ENCODE measurements at places on chromosomes 1 and 21.

DNA sequence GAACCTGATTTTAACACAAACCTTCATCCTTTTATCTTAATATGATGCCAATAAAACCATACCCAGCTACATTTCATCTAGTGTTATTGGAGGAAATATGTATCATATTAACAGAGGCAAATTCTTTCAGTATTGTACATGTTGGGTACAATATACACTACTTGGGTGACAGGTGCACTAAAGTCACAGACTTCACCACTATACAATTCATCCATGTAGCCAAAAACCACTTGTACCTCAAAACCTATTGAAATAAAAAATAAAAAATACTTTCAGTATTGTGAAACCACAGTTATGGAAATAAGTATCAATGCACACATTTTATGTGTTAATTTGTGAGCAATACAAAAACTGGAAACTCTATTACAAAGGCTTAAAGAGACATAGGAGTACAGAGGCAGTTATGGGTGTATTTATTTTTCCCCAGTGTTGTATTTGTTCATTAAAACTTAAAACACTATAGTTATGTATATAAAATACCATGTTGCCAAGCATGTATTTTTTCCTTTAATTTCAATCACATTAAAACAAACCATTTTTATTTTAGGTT is 25.1 kb upstream of the GPR88 start:
- DNase-seq, result no peak

- DNase-seq, result no peak
These were observed 133.1 kb downstream of the AJAP1 start for GRCh38 chr1:4787551-4787950.

- DNase-seq, result no peak
These were observed 26.7 kb downstream of the RXRG start for GRCh38 chr1:165418195-165418594.

DNA sequence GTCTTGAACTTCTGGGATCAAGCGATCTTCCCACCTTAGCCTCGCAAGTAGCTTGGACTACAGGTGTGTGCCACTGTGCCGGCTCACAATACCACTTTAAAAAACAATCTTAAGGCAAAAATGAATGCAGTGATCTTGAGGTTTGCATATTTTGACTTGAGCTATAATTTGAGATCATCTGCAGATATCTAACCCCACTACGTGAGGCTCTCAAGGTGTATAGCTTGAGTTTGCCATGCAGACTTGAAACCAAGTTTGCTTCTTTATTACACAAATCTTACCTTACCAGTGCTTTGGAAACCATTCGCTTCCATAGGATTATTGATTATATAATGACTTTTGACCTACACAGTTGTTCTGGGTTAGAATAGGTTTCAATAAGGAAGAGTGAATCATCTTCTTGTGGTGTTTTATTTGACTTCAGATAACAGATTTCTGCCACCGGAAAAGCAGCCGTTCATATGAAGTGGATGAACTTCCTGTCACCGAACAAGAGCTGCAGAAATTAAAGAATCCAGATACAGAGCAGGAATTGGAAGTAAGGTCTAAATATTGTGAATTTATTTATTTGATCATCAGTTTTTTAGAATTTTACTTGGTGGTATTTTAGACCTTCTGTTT is 155.1 kb downstream of the VPS13D start:
- DNase-seq, result no peak

GRCh38 chr1:239840790-239841189 is 250.9 kb upstream of the FMN2 start:
- no peak for DNase-seq

GRCh38 chr21:34113842-34114241 is 40.5 kb downstream of the MRPS6 start:
- no peak for DNase-seq

GRCh38 chr1:100866041-100866900 is 28.4 kb downstream of the EXTL2 start:
- no peak for DNase-seq

DNA sequence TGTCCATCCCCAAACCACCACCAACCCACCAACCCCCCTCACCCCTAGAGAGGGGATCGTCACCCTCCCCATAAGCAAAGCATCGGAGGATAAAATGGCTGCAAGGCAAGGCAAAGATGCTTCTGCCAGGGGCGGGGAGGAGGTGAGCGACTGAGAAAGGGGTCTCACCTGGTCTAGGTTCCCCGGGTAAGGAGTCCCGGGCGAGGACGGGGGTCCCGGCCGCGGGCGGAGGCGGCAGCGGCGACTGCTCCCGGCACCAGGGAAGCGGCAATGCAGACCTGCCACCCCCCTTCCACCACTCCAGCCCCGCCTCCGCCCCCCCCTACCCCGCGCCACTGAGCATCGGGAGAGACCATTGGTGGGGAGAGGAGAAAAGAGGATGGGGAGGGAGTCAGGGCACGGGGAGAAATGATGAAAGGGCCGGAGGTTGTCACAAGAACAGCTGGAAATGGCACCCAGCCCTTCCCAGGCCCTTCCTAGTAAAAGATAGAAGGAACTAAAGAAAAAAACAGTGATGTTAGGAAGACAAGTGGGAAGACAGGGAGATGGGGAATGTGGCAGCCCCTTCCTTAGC is at the start of gene SV2A:
Gene SV2A, minus strand, starts transcription at position 274 of the 574 bp plus-strand sequence. CDS start 4,004 bp downstream, outside the sequence.
- no peak for DNase-seq

DNA sequence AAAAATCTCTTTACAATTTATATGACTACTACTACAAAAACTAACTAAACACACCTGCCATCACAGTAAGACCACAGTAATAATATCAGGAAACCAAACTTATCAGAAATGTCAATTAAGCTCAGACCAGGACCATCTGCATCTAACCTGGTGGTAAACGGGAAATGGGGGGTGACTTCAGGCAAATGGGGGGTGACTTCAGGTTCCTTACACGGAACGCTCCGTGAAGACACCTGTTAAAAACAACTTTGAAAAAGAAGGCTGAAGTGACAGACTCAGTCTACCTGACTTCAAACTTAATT is 15.8 kb downstream of the PRDM15 start:
- no peak for DNase-seq

GRCh38 chr1:82441402-82441801 is 640.7 kb downstream of the ADGRL2 start:
- DNase-seq, result no peak

DNA sequence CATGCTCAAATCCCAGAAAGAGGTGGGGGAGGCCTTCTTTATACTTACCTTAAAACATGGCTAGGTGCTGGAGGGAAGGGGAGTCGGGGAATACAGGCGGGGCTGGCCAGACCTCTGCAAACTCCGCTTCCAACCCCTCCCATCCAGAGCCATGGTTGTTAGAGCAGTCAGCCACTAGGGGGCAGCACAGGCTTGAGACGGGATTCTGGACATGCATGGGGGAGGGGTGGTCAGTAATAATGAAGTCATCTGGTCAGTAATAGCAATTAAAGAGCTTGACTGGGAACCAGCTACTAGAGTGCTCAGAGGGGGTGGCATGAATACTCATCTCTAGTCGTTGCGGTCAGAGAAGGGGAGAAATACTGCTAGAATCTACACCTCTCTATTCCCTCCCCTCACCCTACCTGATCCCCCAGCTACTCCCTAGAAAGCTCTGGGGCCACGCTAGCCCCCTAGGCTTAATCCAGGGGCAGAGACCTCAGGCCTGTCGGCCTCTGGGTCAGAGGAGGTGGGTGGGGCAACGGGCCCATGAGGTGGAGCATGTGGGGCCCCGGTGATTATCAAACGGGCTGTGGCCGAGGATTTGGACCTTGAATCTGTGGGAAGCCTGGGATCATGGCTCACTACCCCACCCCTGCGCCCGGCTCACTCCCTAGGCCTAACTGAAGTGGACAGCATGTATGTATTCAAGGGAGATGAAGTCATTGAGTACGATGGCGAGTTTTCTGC is 2.9 kb downstream of the CASQ1 start:
- DNase-seq, result peak; percentile 72

- DNase-seq, result no peak
These were observed 332.4 kb upstream of the ZP4 start for GRCh38 chr1:238223076-238223640.

DNA sequence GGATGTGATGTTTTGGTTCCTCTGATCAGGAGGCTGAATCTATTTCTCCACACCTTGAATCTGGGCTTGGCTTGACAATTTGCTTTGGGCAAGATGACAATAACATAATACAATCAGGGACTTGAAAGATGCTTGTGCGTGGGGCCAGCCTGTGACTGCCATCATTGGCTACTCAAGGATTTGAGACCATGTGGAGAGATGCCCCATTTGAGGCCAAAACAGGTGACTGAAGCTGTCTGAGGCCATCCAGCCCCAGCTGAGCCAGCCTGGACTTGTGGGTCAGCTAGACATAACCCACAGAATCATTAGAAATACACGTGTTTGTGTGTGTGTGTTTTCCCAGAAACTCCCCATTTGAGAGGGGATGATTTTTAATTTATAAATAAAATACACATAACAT is 421.5 kb downstream of the PTPRU start:
- DNase-seq, result no peak

GRCh38 chr1:44672254-44672955 is 1.9 kb downstream of the TMEM53 start:
- no peak for DNase-seq

DNA sequence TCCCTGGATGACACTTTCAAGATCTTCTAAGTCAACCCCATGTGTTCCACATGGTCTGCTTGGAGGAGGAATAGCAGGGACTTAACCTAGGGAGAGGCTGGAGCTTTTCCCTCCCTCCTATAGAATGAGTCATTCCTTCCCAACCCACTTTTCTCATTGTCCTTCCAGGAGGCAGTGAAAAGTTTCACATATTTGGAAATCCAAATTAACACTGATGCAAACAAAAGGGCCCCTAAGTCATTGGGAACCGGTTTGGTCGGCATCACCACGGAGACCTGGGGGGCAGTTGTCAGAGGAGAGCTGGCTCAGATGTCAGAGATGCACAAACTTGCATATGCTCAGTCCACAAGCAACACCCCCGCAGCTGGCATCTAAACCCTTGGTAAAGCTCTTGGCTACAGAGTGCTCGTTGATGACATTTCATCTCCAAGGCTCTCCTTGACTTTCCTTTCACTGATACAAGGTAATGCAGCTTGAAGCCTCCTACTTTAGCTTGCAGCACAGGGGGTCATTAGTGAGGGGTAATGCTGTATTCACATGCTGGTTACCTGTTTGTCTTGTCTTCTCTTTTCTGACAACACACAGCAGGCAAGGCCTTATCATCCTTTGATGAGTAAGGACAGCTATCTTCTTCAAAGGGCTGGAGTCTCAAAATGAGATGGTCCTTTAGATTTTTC is 12.3 kb upstream of the LRRC8D start:
- DNase-seq, result no peak

DNA sequence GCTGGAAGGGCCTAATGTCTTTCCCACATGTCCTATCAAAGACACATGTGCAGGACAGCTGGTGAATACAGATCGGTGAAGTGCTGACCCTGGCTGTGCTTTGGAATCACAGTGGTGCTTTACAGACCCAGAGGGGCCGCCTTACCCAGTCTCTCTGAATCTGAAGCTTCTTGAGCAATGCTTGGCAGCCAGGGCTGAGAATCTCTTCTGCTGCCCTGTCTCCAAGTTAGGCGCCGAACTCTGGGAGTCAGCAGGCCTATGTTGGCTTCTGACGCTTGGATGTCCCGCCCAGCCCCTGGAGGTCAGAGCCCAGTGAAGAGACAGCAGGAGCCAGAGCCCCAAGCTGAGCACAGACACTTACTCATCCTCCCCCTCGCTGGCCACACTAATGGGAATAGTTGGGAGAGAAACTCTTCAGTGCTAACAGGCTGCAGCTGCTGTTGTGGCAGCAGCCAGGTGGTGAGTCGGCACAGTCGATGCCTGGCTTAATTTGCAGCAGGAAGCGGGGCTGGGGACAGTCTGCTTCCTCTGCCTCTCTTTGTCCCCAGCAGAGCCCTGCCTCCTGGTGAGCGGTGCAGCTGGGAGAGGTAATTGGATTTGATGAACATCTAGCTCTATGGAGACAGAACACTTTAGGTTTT is 68.1 kb downstream of the URB2 start:
- DNase-seq, result peak; percentile 81

DNA sequence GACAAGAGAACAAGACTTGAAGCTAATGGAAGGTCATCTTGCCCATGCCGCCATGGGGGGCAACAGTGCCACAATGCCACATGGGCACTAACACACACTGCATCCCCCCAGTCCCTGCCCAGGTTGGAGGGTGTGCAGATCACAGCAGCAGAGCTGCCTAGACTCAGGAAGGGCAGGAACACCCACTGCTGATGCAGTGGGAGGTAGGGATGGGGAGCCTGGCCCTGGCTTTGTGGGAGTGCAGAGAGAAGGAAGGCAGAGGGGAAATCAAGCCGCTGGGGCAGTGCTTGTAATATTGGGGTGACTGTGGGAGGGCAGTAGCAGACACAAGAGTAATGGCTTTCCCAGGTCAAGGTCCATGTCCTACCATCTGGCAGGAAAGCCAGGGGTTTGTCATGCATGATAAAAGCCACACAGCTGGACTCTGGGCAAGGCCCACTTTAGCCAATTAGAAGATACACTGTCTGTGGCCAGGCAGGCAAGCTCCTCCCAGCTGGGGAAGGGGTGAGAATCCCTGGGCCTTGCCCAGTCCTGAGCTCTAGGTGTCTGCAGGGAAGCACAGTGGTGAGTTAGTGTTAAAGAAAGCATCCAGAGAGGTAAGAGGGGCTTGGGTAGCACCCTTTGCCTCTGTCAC is 25.4 kb upstream of the MEF2D start:
- no peak for DNase-seq

DNA sequence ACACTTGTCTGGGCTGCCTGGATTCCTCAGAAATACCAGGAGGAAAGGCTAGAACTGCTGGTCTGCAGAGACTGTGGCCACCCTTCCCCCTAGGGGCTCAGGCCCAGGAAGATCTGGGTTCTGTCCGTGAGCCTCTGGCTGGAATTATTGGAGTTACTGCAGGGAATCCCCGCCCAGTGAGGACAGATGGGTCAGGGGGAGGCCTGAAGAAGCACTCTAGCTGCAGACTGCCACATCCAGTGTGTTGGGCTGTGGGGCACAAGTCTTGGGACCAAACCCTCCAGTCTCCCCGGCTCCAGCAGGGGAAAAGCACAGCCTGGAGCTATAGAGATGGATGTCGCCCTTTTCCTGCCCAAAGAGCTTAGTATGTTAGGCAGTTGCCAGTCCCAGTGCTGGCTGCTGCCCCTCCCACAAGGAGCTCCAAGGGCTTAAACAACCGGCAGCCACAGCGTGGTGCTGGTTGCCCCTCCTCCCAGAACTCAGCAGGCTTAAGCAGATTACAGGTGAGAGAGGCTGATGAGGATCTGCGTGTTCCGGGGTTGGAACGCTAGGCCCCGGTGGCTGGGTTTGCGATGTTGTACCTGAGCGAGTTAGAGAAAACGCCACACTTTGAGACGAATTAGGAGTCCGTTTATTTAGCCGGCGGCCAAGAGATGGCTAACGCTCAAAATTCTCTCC is 255.5 kb upstream of the LRRC7 start:
- no peak for DNase-seq

GRCh38 chr1:48007047-48007446 is 9.9 kb upstream of the TRABD2B start:
- DNase-seq, result no peak

GRCh38 chr1:34479731-34480130 is 275.1 kb upstream of the GJB5 start:
- DNase-seq, result no peak

- DNase-seq, result no peak
These were observed 84.5 kb upstream of the GCLM start for GRCh38 chr1:93993731-93994130.

- DNase-seq, result no peak
These were observed 23.9 kb downstream of the HSPG2 start for GRCh38 chr1:21913258-21913657.

- no peak for DNase-seq
These were observed 482.5 kb downstream of the PTPRU start for GRCh38 chr1:29718791-29719190.

- DNase-seq, result no peak
These were observed 99.1 kb downstream of the DNM3 start for GRCh38 chr1:171940368-171940767.

All from HFF-Myc (cell line).